ENCODE measurements at places on chromosomes 1 and 21.
A peak's percentile ranks its signal among the peaks of the same experiment; 100 is the strongest.

GRCh38 chr1:219945795-219946194, 17.4 kb upstream of the SLC30A10 start:
- no peak for DNase-seq

GRCh38 chr1:153438599-153438998, 21.9 kb downstream of the S100A7 start:
- no peak for DNase-seq

DNA sequence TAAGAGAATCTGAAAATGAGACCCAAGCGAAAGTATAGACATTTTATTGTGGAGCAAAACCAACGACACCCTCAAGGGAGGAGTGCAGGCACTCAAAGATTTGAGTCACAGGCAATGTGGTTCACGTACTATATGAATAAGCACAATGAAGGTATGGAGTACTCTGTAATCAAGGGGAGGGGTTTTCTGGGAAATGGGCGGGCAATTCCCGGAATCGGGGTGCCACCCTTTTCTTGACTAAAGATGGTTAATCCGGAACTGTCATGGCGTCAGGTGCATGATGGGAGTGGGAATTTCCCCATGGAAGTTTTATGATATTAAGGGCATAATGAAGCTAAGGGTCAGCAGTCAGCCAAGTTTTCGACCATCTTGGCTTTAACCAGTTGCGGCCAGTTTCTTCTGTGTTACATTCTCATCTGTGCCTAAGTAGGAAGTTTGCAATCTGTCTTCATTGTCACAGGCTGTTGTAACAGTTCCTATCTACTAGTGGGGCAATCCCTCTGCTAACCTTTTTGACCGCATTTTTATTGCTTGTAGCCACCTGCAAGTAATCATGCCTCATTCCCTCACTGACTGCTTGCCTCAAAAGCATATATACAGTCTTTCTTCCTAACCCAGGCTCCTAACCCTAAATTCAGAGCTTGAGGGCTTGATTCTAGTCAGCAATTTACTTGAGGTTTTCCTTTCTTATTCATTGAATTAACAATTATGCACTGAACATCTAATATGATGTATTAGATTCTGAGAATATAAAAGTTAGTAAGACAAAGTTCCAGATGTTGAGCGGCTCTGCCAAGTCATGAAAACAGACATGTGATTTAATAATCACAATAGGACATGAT, 775 bp upstream of the AIM2 start:
- no peak for DNase-seq

DNA sequence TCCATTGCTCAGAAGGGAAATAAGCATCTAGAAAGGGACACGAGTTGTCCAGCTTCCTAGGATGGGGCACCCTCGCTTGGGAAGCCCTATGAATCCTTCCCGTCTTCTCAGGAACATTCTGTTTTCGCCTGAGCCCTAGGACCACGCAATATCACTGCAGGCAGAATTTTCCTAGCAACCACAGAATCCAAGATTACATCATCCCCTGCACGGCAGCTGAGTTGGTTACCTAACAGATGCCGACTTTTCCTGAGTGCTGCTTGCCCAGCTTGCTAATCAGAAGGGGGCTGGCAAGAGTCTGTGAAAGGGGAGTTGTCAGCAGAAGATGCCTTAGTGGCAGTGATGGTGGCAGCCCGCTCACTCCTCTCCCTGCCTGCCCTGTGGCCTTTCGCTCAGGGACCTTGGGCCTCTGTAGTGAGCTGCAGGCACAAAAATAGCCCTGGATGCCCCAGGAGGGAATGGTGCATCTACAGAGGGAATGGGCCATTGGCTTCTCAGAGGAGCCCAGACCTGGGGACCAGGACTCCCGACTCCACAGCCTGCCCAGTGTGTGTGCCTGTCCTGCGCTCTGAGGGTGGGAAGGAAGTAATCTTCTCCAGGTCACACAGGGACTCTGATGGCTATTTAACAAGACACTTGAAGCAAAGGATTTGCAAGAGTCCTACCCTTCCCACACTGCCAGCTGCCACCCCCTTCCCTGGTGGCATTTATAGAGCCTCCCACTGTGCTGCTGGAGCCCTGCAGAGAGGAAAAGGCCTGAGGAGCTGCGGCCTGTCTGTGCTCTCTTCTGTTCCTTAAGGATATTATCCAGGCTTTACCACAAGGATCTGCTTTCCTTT, 28.9 kb upstream of the CLSTN1 start:
- peak; percentile 47 for DNase-seq

DNA sequence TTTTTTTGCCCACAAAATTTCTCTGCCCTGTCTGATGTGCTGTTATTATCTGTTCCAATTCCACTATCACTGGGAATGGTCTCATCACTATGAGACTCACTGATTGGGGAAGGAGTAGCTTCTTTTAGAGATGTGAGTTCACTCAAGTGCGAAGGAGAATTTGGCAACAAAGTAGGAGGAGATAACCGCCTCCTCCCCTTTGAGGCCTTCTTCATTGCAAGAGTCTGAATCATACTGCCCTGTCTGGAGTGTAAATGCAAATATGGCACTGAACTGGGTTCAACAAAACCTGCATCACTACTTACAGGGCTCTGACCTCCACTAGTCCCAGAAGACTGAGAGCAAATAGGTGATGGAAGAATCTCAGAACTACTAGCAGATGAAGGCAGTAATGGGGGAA, 83.4 kb downstream of the ASH1L start:
- no peak for DNase-seq

DNA sequence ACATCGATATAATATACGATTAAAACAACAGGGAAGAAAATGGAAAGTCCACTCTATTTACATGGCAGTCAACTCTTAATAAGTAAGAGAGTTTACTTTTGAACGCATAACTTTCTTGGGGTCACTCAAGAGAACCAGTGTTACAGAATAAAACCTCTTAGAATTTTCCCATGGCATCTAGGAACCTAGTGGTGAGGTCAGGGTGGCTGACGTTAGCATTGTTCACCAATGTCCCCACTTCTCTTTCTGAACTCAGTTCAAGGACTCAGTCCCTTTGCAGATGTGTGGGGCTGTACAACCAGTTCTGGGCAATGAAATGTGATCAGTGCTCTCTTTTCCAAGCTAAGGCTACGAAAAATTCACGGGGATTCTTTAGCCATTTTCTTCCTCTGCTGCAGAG, 2.6 kb upstream of the RNF2 start:
- no peak for DNase-seq

DNA sequence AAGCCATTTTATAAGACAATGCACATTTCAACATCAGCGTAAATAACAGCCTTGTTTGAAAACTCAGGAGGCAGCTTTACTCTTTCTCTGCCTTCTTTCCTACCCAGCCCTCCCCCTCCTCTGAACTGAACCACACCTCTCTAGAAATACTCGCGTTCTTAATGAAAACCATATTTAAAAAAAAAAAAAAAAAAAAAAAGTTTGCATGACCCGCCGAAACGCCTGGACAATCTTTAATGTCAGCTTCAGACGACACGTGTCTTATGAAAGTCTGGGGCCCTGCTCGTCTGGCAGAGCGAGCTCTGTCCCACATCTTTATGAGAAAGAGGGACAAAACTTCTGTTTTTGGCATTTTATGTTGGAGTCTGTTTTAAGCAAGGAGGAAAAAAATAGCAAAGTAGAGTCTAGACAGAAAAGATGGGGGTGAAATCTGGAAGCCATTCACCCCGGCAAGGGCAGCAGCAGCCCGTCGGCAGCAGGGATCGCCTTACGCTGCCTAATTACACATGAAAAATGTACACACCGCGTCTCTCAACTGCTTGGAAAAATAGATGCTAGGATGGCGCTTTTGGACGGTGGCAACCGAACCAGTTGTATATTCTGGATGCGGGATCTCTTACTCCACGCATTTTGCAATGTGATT, 130.4 kb upstream of the ETS2 start:
- no peak for DNase-seq

- peak; percentile 39 for DNase-seq
Observed at GRCh38 chr21:45255381-45256020, 32.2 kb downstream of the POFUT2 start.

GRCh38 chr1:201870397-201870796, 18.3 kb upstream of the SHISA4 start:
- no peak for DNase-seq

DNA sequence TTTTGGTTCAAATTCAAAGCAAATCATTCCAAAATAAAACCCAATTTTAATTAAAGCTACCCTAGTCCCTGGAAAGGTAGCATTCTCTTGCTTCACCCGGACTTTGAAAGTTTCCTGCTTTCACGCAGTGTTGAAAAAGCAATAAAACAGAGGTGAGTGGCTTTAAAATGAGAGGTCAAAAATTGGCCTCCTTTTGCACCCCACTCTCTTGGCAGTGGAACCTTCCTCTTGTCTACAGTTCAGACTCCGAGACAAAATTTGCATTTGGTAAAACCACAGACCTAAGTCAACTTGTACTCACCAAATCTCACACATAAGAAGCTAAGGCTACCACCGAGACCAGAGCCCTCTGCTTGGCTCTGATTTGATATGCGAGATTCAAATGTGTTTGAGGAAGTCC, 252.7 kb downstream of the TTLL7 start:
- no peak for DNase-seq

DNA sequence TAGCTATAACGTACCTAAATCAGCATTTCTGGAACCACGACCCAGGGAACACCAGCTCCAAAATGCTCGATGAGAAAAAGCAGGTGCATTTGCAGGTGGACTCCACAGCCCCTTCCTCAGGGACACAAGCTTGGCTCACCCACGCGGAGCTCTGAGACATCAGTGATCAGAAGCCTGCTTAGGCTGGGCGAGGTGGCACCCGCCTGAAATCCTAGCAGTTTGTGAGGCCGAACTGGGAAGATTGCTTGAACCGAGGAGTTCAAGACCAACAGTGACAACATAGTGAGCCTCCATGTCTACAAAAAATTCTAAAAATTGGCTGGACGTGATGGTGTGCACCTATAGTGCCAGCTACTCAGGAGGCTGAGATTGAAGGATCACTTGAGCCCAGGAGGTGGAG, 2.5 kb upstream of the TSPEAR start:
- peak; percentile 27 for DNase-seq

All from endodermal cell (in vitro differentiated cells).